ENCODE measurements at places on chromosomes 7 and 10. TPM values are rescaled to one million over a fixed set of nuclear protein-coding genes. Genes with fewer than 3 reads are reported as not detected.

The PLEKHS1 gene
- not detected for total RNA-seq

The ERCC6 gene
- 28.0 TPM for total RNA-seq

- DNase-seq, result no peak
- no peaks in the 10 kb centered on the region for H3K27me3 ChIP-seq
- H3K4me3 ChIP-seq, result no peak overlapping the region
- no peaks in the 10 kb centered on the region for H3K4me1 ChIP-seq
- no peaks in the 10 kb centered on the region for H3K36me3 ChIP-seq
Measured at GRCh38 chr7:26526265-26526587, 234.6 kb downstream of the SNX10 start.

DNA sequence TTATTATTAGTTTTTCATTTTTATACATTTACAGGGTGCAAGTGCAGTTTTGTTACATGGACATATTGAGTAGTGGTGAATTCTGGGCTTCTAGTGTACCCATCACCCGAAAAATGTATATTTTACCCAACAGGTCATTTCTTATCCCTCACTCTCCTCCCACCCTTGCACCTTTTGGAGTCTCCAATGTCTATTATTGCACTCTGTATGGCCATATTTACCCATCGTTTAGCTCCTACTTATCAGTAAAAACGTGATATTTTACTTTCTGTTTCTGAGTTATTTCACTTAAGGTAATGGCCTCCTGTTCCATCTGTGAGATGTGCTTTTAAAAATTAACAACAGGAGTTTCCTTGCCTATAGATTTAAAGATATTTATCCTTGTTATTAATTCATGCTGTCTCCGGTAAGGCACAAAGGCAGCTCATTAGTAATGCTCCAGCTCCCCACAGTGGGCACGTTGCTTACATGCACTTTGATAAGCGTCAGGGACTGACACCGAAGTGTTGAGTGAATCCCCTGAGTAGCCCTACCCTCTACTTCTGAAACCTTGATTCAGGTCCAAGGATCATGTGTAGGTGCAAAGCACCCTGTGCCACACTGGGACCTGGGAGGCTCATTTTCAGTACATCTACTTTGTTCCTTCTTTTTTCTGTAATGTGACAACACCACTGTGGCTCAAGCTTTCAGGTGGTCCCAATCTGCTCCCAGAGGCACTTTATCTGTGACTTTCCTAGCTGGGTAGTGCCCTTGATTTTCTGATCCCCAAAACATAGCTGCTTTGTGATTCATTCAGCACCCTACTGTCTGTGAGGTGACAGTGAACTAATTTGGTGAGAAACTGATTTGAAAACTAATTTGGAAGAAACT lies 27.3 kb downstream of the HYAL4 start:
- no peaks in the 10 kb centered on the region for H3K4me1 ChIP-seq
- no peak overlapping the region for H3K4me3 ChIP-seq
- no peaks in the 10 kb centered on the region for H3K36me3 ChIP-seq
- H3K27me3 ChIP-seq, result no peaks in the 10 kb centered on the region
- peak; percentile 41 for DNase-seq
- H3K27ac ChIP-seq, result no peak overlapping the region

DNA sequence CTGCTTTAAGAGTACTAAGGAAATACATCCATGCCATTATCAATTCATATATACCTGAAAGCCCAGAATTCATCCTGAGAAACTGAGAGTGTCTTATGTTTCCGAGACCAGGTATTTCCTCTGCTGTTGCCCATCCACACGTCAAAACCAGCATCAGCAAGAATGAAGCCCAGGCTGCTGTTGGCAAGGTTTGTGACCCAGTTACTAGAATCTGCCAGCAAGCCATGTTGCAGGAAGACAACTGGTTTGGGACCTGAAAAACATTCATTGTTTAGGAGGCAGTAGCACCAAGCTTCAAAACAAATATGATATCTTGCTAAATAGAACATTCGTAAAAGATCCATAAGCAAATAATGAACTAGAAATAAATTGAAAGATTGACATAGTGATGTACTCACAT lies 21.0 kb upstream of the CH25H start:
- H3K27ac ChIP-seq, result no peak overlapping the region
- no peaks in the 10 kb centered on the region for H3K27me3 ChIP-seq
- H3K4me3 ChIP-seq, result no peak overlapping the region

DNA sequence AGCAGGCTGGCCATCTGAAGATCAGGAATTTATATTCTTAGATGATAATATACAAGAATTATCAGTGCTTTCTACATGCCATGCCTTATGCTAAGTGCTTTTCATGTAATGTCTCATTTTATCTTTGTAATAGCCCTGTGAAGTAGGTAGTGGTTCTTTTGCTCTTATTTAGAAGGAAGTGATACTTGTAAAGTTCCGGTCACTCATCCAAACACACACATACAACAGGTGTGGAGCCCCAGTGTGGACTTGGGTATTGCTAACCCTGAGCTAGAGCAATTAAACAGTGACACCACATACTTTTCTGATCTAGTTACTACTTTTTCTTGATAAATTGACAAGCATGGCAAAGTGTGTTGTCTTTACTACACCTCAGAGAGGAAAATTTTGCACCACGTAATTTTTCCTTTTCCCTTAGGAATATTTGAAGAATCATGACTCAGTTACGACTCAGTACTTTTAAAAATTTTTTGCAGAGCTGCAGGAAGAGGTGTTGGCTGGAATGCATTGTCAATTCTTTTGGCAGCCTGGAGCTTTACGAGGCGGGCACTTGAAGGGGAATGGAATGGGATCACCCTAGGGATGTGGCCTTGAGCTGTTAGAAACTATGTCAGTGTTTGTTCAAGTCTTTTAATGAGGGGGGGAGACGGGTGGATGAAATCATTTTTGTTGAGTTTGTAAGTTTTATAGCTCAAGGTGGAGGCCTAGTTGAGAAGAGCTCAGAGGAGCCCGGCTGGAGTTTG lies 212.5 kb upstream of the CELF2 start:
- peak overlapping the region; percentile 16 for H3K27ac ChIP-seq
- H3K27me3 ChIP-seq, result no peaks in the 10 kb centered on the region
- H3K36me3 ChIP-seq, result no peaks in the 10 kb centered on the region
- no peak overlapping the region for H3K4me3 ChIP-seq

GRCh38 chr10:86945361-86946212 lies 11.8 kb downstream of the MMRN2 start:
- H3K27ac ChIP-seq, result no peak overlapping the region
- H3K4me1 ChIP-seq, result peaks cover 29% of the 10 kb centered on the region
- no peak overlapping the region for H3K4me3 ChIP-seq
- peaks cover 57% of the 10 kb centered on the region for H3K36me3 ChIP-seq

- H3K4me1 ChIP-seq, result no peaks in the 10 kb centered on the region
- H3K27me3 ChIP-seq, result peaks cover 21% of the 10 kb centered on the region
- DNase-seq, result peak; percentile 23
- no peak overlapping the region for H3K4me3 ChIP-seq
- H3K36me3 ChIP-seq, result no peaks in the 10 kb centered on the region
- H3K27ac ChIP-seq, result no peak overlapping the region
Measured at GRCh38 chr7:21253740-21254687, 173.9 kb upstream of the SP4 start.
